Stimulated activated CD4-positive, alpha-beta T cell treated with anti-CD3 and anti-CD28 coated beads, Interleukin-12 subunit alpha, Interleukin-12 subunit beta, amount 100 ng/mL, for 24 hours (primary cell): ENCODE measurements at places on chromosomes 11 and 22.

DNA sequence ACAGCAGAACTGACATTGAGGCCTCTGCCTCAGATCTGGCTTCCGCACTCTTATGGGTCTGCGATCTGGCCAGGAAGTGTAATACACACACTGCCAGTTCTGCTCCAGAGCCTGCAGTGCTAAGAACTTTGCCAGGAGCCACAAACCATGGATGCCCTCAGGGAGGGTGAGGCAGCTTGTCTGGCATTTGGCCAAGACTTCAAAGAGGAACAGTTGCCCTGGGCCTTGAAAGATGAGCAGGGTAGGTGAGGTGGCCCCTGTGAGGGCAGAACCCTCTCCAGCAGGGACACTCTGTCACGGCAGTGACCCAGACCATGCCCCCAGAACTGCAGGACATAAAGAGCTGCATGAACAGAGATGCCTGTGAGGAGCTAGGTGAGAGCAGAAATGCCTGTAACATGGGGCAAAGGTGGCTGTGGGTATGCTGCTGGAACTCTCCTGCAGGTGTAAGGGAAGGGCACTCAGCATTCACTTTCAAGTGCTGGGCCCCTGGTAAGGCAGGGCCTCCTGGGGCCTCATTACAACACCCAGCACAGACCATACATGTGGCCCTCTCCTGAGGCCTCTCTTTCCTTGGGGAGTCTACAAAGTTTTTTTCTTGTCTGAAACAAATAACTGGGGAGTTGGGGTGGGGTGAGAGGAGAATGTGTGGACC, 47.3 kb downstream of the NEU3 start:
- DNase-seq = no peak

DNA sequence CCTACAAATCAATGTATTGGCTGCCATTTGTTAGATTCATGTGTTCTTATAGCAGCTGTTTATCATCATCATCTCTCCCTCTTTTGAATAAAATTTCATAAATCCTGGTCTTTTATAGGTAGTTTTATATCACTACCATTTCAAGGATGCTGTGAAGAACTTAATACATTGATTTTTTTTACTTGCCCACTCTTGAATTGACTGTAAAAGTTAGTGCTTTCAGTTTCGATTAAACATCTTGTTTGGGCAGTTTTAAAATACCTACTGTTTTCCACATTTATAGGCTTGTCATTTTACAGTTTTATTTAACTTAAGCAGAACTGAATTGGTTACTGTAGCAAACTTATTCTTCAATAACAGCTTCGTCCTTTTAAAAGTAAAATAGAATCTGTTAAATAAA, 59.5 kb downstream of the TTC17 start:
- no peak for DNase-seq

GRCh38 chr11:10017911-10018310, 276.1 kb downstream of the SBF2 start:
- no peak for DNase-seq

DNA sequence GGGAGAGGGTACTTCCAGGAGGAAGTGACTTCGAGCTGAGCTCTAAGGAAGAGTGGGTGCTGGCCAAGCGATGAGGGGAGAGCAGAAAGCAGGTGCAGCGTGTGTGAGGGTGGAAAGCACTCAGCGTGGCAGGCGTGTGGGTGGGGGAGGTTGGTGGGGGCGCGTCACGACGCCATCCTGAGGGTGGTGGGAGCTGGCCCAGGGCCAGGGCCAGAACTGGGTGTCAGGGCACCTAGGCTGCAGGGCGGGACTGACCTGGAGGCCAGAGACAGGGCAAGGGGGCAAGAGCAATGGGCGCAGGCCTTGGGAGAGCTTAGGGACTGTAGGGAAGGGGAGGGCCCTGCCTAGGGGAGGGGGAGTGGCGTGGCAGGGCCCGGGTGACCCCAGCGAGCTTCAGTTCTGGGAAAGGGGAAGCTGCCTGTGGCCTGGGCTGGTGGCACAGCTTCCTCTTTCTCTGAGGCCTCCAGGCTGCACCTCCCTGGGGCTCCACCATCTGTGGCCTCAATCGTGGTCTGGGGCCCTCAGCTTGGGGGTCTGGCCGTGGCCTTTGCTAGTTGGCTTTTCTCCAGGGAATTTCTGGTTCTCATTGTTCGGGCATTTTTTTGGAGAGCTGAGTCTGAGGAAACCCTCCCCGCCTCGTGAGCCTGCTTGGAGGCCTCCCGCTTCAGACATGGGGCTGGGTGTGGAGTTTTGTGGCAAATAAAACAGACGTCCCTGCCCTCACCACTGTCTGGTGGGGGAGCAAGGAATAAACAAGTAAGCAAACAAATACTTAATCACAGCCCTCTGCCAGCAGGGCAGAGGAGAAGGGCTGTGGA, 8.9 kb downstream of the RELT start:
- no peak for DNase-seq

DNA sequence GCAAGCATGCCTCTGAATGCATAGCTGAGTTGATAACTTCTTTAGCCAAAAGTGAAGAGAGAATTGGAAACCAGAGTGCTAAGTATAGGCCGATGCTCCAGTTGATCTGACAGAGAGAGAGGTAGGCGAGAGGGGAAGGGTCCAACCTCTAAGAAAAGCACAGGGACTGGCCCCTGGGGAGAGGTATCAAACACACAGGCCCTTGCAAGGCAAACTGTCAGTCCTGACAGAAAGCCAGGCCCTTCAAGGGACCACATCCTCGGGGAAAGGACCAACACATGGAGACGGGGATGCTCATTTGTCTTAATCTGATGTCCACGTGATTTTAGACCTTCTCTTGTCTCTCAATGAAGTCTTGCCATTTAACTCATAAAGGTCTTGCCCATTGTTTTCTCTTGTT, 43.9 kb upstream of the SPATA19 start:
- DNase-seq = no peak

- DNase-seq = no peak
These were observed 132.1 kb upstream of the DDI1 start for GRCh38 chr11:103904324-103904667.

GRCh38 chr11:68312780-68313573, 586 bp downstream of the LRP5 start:
- no peak for DNase-seq

GRCh38 chr22:37575490-37576003, 4.3 kb downstream of the LGALS2 start:
- no peak for DNase-seq

DNA sequence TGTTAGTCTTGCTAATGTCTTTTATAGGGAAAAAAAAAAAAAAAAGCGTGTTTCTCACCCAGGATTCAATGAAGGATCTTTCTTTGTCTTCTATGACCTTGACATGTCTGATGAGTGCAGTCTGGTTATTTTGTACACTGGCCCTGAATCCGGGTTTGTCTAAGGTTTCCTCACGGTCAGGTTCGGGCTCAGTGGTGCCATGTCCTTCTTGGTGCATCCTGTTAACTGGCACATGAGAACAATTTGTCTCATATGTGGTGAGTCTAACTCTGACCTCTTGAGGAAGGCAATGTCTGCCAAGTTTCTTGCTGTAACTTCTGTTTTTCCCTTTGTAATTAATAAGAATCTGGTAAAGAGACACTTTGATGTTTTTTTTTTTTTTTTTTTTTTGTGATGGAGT, 12.5 kb downstream of the F2 start:
- DNase-seq = no peak

DNA sequence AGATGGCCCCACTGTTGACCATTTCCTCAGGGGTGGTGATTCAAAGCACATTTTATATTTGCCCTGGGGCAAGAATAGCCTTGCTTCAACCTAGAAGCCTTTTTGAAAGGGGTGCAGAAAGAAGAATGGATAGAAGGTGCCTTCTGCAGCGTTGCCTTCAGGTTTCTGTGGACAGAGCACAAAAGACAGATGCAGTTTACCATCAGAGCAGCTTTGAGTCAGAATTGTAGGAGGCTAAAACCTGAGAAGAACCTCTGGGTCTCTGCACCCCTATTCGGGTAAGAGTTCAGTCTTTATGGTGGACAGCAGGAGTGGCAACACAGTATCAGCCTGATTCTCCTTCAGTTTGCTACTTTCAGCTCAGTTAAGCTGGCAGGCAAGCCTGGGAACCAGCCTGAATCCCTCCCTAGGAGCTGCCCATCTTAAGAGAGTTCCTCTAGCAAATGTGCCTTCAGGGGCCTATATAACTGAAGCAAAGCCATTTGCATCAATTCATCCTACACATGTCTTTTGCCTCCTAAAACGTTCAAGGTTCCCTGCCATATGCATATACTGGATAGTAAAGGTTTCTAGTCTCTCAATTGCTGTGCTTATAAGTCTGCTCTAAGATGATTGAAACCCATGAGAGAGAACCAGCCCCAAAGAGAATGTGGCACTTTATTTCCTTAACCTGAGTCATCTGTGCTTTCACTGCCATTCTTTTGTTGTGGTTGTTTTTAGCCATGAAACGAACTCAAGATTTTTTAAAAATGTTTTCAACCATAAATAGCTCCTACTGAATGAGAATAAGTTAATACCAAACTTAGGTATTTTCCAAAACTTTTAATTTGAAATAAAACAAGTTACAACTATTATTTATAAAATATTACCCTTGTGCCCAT, 123.0 kb downstream of the TRIM44 start:
- no peak for DNase-seq

DNA sequence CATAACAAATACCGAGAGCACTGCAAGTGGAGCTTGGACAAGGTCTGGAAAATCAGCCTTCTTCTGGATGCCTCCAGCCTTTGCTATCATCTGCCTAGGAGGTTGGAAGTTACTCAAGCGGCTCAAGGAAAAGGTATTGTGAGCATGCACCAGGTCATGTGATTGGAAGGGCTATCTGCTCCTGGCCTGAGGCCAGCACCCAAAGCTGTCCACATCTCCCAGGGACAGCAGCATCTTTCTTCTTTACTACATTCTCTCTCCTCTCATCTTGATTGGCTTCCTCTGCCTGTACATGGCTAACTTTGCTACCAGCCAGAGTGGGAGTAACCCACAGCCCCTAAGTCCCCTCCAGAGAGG, 44.2 kb upstream of the AMPD3 start:
- no peak for DNase-seq

DNA sequence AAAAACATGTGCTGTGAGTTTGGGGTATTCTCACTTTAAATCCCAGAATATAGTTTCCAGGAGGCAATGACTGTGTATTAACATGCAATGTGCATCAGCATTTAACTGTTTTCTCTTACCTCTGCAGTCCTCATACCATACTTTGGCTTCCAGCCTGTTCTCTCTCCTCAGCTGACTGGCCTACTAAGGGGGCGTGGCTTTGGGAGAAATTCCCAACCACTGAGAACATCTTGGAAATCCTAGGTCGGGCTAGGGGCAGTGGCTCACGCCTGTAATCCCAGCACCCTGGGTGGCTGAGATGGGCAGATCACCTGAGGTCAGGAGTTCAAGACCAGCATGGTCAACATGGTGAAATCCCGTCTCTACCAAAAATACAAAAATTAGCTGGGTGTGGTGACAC, 13.5 kb upstream of the ZC3H12C start:
- no peak for DNase-seq

GRCh38 chr11:18171377-18172000, 1.1 kb upstream of the MRGPRX4 start:
- no peak for DNase-seq

DNA sequence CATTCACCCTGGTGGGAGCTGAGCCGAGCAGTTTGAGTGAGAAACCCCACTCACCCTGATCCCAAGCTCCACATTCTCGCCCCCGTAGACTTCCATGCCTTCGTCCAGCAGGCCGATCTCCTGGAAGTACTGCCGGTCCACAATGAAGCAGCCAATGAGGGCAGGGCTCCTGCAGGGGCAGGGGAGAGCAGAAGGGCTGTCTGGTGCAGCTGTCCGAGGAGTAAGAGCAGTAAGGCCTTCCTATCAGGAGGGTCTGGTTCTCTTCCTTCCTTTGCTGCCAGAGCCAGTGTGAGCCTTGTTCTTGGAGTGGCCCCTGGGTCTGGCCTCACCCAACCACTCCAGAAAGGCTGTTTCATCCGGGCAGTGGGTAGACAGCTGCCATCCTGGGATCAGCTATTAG, 19.4 kb upstream of the CSNK2A3 start:
- no peak for DNase-seq

DNA sequence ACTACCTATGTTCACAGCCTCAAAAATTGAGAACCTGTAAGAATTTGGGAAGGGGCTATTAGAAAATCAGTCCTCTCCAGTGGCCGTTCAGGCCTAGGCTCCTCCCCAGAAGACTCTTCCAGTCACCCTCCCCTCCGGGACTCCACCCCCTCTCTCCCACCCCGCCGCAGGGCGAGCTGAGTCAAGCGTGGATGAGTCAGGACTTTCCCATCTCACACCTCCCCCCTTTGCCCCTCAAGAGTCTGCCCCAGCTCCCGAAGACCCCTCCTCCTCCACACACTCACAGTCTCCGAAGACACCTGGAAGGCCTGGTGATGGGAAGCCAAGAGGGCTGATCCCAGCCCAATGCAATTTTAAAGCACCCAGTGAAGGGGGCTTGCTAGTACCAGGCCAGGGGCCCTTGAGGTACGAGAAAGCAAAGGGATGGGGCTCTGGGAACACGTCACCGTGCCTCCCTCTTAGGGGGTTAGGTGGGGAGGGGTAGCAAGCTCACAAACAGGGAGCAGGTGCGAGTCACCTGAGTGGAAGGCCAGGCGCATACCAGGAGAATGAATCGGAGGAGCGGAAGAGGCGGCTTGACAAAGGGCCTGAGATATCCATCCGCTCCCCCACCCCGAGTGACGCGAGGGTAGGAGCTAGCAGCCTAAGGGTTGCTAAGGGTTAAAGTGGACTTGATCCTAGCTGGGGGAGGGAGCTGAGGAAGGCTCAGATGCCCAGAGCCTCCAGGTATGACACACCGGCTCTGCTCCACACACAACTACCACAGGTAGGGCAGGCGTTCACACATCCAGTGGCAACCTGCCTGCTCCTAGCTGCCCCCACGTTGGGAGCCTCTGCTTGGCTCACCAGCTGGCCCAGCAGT, 13.6 kb downstream of the BCL9L start:
- DNase-seq = peak; percentile 69

- DNase-seq = no peak
These were observed 192.1 kb downstream of the IGLL1 start for GRCh38 chr22:23387827-23388516.

- DNase-seq = no peak
These were observed 11.2 kb downstream of the PEX26 start for GRCh38 chr22:18088825-18089568.

- no peak for DNase-seq
These were observed 287.4 kb upstream of the PDGFD start for GRCh38 chr11:104451197-104451893.

DNA sequence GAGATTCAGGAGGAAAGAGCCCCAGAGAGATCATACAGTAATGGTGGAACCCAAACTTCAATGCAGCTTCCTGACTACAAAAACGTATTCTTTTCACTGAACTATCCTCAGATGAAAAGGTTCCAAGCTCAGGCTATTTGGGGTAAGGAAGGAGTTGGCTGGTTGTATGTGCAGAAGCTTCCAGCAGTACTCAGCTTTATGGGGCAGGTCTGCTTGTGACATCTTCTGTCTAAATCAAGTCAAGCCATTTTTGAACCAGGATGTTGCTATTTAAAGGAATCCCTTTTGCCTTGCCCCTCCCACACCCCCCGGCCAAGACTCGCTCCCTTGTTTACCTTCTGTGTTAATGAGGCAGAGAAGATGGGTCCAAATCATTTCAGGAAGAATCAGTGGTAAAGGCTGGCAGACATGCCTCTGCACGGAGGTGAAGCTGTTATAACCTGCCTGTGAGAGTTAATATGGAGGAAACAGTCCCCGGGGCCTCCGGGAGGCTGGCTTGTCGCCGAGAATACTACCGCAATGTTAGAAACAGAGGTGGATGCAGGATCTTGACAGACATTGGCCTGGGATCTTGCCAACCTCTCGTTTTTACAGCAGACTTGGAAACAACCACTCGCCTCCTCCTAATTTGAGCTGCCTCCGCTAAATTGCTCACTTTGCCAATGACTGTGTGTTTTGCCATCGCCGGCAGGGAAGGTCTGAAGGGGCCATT, 45.4 kb downstream of the TIMP3 start:
- no peak for DNase-seq
